GM12864 (cell line): ENCODE measurements at places on chromosomes 6 and 20.

GRCh38 chr6:106126482-106126881 is 40.3 kb downstream of the PRDM1 start:
- no peak for DNase-seq

GRCh38 chr6:142501795-142502194 is 200.0 kb downstream of the ADGRG6 start:
- no peak for DNase-seq

GRCh38 chr6:119587537-119587936 is 238.0 kb upstream of the MAN1A1 start:
- no peak for DNase-seq

DNA sequence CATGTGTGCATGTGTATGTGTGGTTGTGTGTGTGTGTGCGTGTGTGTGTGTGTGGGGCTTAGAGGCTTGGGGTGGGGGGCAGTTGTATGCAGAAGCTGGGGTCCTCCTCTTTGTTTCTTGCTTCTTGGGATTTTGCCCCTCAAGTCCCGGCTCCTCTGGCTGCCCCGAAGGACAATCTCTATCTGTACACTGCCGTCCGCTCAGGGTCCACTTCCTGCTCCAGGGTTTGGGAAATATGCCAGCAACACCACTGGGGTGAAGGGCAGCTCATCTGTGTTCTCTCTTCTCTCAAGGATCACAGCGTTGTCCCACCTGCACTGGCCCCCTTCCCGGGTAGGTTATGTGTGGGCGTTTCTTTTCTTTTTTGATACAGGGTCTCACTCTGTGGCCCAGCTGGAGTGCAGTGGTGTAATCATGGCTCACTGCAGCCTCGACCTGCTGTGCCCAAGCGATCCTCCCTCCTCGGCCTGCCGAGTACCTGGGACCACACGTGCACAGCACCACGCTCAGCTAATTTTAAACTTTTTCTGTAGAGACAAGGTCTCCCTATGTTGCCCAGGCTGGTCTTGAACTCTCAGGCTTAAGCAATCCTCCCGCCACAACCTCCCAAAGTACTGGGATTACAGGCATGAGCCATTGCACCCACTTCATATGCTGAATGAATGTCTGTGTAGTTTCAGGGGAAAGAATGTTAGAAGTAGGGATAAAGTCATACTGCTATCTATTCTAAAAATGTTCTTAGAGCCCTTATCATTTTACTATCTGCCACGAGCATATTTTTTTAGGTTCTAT is 25.7 kb downstream of the SLC2A4RG start:
- no peak for DNase-seq

DNA sequence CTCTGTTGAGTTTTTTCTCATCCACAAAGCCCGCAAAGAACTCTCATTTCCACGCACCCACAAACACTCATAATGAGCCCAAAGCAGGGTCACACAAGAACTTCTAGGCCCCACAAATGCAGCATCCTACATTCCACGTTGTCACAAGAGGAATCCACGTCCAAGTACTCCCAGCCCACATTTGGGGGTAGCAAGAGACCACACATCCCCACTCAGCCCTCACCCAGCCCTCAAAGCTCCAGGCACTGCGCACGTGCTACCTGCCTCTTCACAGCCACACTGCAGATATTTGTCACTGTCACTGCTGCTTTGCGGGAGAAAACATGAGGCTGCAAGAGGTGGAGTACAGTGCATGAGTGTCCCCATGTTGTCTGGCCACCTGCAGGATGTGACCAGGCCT is 187.6 kb upstream of the CDYL start:
- no peak for DNase-seq
